ENCODE measurements at places on chromosomes 7 and 10.

DNA sequence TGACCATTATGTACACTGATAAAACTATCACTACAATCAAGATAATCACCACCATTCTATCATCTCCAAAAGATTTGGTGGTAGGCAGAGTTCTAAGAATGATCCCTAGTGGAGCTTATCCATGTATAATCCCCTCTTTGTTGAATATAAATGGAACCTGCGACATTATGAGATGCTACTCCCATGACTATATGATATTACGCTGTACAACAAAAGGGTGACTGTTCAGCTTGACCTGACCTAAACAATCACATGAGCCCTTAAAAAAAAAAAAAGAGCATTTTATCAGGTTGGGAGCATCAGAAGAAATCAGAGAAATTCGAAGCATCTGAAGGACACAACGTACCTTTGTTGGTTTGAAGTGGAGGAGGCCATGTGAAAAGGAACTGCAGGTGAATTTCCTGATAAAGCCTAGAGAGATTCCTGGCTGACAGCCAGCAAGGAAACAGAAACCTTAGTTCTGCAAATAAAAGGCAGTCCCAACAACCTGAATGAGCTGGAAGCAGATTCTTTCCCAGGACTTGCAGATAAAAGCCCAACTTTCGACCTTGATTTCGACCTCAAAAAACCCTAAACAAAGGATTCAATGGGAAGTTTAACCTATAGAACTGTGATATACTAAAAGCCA, 270.7 kb downstream of the ADRA2A start:
- DNase-seq, result no peak

DNA sequence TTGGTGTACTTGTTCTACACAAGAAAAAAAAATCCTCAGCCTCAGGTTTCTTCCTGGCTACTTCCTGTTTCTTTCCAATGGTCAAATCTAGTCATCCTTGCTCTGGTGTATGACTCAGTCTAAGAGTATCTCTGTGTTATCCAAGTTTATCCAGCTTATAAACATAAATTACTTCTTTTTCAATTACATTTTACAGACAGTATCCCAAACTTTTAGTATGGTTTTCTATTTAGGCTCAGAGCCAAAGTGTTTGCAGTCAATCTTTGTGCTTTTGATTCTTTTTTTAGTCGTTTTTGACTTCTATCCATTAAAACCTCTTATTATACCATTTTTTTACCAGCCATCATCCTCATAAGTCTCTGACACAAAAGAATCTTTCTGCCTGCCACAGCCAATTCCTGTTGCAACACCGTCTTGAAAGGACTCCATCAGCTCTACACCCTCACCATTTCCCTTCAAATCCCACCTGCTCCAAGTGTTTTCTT, 294.6 kb downstream of the PTEN start:
- no peak for DNase-seq

DNA sequence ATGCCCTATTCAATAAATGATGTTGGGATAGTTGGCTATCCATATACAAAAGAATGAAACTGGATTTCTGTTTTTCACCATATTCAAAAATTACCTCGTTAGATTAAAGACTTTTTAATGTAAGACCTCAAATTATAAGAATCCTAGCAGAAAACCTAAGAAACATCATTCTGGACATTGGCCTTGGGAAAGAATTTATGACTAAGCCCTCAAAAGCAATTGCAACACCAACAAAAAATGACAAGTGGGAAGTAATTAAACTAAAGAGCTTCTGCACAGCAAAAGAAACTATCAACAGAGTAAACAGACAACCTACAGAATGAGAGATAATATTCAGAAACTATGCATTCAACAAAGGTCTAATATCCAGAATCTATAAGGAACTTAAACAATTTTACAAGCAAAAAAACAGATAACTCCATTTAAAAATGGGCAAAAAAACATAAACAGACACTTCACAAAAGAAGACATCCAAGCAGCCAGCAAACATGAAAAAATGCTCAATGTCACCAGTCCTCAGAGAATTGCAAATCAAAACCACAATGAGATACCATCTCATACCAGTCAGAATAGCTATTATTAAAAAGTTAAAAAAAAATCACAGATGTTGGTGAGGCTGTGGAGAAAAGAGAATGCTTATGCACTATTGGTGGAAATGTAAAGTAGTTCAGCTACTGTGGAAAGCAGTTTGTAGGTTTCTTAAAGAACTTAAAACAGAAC, 309.8 kb downstream of the AHR start:
- no peak for DNase-seq

DNA sequence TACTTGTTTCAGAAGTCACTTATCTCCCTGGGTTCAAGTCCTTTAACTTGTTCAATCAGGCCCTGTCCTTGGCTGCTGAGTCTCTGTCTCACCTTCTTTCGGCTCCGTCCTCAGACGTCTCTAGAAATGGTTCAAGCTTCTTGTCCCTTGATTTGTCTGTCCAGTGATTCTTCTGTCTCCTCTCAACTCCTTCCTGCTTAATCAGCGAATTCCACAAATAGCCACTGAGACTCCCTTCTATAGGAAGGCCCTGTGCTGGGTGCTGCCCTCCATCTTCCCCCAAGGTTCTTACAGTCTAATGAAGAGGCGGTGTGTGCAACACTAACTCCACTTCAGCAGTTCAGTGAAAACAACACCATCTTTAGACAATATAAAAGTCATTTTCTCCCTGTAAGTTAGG, 12.7 kb downstream of the FAM241B start:
- DNase-seq, result no peak

- DNase-seq, result no peak
Observed at GRCh38 chr10:8037941-8038894, 16.3 kb upstream of the GATA3 start.

DNA sequence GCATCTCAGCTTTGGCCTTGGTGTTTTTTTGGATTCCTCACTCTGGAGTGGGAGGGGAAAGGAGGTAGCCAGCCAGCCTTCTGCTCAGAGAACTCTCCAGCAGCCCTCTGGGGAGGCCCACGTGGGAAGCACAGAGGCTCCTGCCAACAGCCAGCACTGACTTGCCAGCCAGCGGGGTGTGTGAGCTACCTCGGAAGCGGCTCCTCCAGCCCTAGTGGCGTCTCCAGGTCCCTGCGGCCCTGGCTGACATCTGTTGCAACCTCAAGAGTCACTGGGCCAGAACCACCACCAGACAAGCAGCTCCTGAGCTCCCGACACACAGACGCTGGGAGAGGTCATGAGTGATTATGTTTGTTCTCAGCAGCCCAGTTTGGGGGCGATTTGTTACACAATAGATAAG, 180.2 kb upstream of the FZD8 start:
- DNase-seq, result no peak

- no peak for DNase-seq
Observed at GRCh38 chr7:70712942-70713341, 419.0 kb upstream of the GALNT17 start.

DNA sequence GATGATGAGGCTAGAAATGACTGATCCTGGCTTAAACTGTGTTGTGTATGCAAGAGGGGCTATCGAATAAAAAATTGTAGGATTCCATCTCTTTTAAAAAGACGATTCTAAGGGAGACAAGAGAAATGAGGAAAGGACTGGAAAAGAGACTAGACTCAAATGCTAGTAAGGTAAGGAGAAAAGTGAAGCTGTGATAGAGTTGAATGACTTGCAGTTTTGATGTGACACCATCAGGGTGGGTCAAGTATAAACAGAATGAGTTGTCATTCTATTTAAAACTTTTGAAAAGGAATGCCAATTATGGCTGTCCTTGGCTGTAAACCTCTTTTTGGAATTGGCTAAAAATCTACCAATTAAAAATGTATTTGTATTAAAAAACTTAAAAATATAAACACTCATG, 184.5 kb upstream of the PHF14 start:
- no peak for DNase-seq

- DNase-seq, result no peak
Observed at GRCh38 chr10:132445516-132446194, 48.7 kb downstream of the PWWP2B start.

DNA sequence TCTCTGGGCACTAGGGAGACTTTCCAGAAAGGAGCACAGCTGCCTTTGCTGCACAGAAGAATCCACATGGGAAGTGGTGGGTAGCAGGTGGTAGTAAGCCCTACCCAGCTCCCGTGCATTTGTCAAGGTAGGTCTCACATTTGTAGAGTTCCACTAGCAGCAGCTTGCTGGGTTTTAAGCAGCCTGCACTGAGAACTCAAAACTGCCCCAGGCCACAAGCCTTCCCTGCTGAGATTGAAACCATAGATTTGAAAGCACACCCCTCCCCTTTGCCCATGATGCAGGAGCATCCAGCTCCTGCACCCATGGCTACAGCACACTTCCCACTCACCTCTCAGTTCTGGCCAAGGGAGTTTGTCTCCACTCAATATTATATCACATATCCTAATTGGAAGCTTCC, 604.5 kb upstream of the STEAP1 start:
- DNase-seq, result no peak

DNA sequence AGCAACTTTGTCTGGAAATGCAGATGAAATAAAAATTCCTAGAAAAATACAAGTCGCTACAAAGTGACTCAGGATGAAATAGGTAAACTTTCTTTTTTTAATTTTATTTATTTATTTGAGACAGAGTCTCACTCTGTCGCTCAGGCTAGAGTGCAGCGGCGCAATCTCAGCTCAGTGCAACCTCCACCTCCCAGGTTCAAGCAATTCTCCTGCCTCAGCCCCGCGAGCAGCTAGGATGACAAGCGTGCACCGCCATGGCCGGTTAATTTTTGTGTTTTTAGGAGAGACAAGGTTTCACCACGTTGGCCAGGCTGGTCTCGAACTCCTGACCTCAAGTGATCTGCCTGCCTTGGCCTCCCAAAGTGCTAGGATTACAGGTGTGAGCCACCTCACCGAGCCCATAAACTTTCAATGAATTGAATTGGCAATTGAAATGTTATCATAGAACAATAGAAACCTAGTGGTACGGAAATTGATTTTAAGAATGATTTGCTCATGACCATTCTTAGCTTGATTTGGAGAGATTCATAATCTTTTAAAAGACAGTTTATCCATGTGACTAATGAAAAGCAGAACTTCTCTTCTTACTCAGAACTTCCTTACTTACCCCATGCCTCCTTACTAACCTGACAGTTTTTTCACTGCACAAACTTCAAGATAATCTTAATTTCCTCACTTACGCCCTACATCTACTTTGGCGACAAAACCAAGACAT, 161.7 kb downstream of the FAM107B start:
- DNase-seq, result no peak

- DNase-seq, result no peak
Observed at GRCh38 chr10:5147981-5148677, 36.8 kb downstream of the AKR1C8 start.

- DNase-seq, result no peak
Observed at GRCh38 chr7:116187400-116187799, 22.9 kb upstream of the TES start.

GRCh38 chr10:62237506-62237905, 31.1 kb downstream of the RTKN2 start:
- no peak for DNase-seq

- DNase-seq, result no peak
Observed at GRCh38 chr7:55185941-55186609, 167.3 kb downstream of the EGFR start.

DNA sequence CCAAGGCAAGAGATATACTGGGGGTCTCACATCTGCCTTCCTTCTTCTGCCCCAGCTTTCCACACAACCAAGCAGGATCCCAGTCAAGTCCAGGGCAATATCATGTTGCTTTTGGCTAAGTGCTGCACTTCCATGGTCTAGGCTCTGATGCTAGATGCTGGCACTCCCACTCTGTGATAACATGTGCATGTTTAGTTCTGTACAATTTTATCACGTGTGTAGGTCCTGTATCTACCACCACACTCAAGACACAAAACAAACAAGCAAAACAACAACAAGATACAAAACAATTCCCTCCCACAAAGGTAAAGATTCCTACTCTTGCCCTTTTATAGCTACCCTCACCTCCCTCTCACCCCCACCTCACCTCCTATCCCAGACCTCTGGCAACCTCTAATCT, 105.6 kb upstream of the HABP2 start:
- DNase-seq, result no peak

GRCh38 chr7:114793155-114793845, 128.6 kb upstream of the MDFIC start:
- no peak for DNase-seq

DNA sequence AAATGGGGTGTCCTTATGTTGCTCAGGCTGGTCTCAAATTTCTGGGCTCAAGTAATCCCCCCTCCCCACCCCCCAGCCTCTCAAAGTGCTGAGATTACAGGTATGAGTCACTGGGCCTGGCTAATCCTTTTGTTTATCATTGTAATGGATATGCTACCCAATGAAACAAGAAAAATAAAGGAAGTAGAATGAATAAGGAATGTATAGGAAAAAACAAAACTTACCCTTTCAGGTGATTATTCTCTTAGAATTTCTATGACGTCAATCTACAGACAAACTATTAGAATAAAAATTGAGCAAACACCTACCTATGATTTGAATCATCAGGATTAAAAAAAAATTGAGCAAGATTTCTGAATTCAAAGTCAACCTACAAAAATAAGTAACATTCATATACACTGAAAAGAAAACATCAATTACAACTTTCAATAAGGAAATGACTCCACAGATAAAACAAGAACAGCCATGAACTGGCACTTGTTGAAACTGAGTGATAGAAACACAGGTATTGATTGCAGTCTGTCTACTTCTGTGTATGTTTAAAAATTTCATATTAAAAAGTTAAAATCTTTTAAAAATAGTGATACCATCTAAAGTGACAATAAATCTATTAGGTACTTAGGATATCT, 12.2 kb downstream of the ADAM12 start:
- no peak for DNase-seq

DNA sequence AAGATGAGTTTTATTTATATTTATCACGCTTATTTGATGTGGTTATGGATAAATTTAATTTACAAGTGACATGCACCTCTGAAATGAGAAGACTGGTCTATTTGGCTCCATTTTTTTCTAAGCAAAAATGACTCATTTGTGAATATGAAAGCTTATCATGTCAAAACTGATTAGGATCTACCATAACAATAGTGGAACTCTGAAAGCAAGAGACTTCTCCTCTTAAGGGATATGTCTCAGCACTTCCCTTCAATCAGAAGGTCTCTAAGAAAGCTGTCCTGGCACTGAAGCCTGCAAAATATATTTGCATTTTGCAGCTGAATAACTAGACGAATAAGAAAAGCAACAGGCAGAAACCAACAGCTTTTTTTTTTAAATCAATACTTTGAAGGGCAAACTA, 12.7 kb downstream of the FAS start:
- DNase-seq, result no peak

GRCh38 chr10:22945934-22946673, 18.3 kb downstream of the ARMC3 start:
- no peak for DNase-seq

GRCh38 chr10:77699080-77699645, 61.6 kb upstream of the KCNMA1 start:
- DNase-seq, result no peak

GRCh38 chr10:71990706-71991269, 26.6 kb downstream of the CHST3 start:
- no peak for DNase-seq

- no peak for DNase-seq
Observed at GRCh38 chr7:112173568-112173905, 32.7 kb downstream of the DOCK4 start.

Measured in stimulated activated CD4-positive, alpha-beta T cell treated with anti-CD3 and anti-CD28 coated beads, Interleukin-15, amount 100 ng/mL, for 1 hour (primary cell).